ENCODE measurements at places on chromosomes 6 and 20. TPM values are rescaled to one million over a fixed set of nuclear protein-coding genes. Genes with fewer than 3 reads are reported as not detected.
A peak's percentile ranks its signal among the peaks of the same experiment; 100 is the strongest.

DNA sequence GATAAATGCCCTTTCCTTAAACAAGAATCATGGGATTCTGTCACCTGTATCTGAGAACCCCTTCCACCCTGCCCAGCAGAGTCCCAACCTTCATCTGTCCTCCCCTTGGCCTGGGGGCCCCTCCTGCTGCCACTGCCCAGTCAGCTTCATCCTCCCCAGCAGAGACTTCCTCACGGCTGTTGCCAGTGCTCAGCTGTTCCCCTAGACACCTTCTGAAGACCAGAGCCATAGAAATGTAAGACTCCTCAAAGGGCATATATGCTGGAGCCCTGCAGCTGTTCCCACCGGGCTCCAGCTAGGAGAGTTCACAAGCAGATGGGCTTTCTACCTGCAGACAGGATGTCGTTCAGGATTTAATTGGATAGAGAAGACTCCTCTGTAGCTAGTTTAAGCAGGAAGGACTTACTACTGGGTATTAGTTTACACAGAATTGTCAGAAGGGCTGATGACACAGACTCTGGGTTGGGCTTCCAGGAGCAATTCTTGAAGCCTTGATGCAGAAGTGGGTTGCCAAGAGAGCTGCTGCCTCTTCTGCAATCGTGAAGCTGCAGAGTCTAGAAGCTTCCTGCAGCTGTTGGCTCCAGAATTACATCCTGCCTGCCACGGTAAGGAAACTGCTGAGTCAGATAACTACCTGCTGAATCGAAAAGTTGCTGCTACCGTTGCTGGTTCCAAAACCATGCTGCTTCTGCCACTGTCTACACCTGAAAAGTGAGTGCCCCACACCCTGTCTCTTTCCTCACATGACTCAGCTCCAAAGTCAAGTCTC is 57.1 kb upstream of the MLN start:
- DNase-seq = peak; percentile 37

Gene NKX2-4
- total RNA-seq = not detected

DNA sequence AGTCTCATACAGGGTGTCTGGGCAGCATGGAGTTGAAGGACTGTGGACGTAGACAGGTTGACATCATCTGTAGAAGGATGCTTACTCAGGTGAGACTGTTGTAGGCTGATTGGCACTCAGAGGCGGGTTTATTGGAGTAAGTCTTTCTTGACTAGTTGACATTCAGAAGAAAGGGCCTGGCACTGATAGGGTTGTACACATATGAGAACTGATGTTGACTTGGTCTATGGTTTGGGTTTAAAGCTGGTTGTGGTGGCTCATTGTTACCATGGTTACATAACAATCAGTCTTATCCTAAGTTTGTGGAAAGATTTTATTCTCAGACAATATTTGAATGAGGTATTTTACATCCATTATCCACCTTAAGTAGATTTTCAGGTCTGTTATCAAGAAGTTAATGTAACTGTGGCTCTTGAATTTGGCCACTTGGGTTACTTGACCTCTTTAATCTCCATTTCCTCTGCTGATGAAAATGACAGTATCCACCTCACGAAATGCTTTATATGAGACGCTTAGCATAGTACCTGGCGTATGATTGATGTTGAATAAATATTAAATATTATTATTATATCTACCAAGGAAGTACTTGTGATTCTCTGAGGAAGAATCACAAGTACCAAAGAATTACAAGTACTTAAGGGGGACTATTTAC is 109.3 kb downstream of the DNAH8 start:
- DNase-seq = no peak

GRCh38 chr6:11682561-11682975 is 96.0 kb downstream of the ADTRP start:
- DNase-seq = no peak

DNA sequence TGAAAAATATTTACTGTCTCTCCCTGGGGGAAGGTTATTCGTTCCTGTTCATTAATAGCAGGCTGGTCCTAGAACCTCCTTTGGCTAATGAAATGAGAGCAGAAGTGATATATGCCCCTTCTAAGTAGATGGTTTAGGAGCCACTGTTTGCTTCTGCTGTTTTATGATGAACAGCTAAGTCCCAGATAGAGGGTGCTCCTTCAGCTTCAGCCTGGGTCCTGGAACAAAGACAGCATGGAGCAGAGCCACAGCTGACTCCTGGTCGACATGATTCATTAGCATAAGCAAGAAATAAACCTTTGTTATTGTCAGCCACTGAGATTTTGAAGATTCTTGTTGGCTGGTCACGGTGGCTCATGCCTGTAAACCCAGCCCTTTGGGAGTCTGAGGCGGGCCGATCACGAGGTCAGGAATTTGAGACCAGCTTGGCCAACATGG is 47.8 kb upstream of the ARMC2 start:
- peak; percentile 5 for DNase-seq

DNA sequence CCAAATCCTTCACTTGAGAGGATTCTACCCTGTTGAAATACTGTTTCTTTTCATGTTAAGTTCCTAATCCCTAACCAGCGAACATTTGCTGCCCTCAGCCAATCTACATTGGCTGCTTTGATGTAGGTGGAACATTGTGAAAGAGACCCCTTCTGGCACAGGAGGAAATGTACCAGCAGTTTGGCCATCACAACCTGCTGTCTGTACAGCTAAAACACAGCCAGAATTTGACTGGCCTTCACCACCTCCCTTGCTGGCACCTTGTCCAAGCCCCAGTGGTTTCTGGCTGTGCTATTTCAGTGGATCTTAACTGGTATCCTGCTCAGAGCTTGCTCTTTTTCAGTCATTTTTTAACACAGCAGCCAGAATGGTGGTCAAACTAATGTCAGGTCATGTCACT is 202.1 kb upstream of the EPHA7 start:
- DNase-seq = no peak
